Stimulated activated CD4-positive, alpha-beta T cell treated with anti-CD3 and anti-CD28 coated beads, Interleukin-4, amount 100 ng/mL, for 4 hours (primary cell): ENCODE measurements at places on chromosomes 12 and 14.

- DNase-seq, result no peak
Observed at GRCh38 chr12:26599096-26599695, 233.8 kb downstream of the ITPR2 start.

DNA sequence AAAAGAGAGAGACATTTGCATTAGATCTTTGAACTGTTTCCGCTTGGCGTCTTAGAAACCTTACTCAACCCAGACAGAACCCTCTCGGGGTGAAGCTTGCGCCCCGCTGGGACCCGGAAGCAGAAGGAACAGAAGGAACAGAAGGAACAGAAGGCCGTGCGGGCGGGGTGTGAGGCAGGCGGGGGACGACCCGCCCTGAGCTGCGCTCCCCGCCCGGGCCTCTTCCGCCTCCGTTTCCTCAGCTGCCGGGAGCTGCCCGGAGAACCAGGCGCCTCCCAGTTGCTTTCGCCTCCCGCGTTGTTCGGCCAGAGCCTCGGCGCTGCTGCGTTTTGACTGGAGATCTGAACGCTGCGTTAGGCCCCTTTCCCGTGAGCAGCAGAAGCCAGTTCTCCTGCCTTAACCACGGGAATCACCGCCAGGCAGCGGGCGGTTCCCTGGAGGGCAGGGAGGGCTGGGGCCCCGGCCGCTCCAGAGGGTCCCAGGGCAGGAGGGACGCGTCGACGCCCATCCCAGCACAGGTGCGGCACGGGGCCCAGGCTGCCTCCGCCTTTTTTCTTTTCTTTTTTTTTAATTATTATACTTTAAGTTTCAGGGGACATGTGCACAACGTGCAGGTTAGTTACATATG lies 19.3 kb upstream of the MMP17 start:
- DNase-seq, result no peak

DNA sequence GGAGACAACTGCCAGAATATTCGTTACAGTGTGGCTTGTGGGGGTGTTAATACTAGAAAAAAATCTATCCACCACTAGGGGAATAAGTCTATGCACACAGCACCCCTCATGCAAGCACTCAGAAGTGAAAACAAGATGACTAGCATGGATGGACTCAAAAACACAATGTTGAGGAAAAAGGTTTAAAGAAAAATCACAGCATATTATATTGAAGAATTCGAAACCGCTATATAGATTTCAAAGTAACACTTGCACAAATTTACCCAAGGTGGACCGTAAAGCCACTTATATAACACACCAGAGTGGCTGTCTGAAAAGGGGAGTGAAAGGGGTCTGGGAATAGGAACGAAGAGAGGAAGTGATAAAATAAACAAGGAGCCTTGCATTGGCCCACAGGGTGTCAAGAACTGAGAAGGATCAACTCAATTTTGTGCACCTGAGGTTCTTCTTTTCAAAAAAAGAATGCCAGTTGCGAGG lies 544 bp downstream of the ABCD4 start:
- DNase-seq, result no peak

GRCh38 chr14:35337269-35338255 lies 45.4 kb downstream of the PSMA6 start:
- DNase-seq, result no peak

DNA sequence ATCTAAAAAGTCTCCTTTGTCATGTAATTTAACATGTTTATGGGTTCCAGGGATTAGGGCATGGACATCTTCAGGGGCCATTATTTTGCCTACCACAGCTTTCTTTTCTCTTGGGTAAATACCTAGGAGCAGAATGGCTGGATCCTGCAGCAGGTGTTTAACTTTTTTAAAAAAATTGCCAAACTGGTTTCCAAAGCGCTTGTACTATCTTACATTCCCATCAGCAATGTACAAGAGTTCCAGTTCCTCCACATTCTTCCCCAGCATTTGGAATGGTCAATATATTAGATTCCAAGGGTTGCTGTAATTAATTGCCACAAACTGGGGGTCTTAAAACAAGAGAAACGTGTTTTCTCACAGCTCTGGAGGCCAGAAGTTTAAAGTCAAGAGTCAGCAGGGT lies 27.7 kb upstream of the MYL2 start:
- no peak for DNase-seq

DNA sequence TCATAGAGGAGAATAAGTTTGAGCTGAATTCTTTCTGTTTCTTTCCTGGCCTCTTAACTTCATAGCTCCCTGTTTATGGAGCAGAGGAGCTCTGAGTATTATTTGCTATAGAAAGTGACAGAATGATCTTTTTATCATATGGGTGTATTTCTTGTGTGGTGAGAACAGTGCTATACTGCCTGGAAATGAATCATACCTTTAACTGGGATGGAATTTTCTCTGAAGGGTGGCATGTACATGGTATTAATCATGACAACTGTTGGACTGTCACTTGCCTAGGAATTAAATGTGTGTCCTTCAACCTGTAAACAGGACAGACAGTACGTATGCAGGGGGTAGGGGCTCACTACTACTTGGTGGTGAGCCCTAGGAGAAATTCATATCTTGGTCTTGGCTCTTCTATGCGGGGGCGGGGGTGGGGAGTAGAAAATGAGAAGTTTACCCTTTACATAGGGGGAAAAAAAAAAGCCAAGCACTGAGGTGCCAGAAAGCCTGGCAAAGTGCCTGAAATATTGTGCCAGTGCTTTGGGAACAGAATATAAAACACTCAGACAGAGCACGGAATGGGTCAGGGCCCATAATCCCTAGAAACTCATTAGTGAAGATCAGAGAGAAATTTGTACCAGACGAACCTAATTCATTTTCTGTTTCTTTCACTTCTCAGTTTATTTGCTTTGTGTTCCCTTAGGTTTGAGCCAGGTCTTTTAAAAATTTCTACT lies 33.8 kb downstream of the ARMH4 start:
- DNase-seq, result no peak

GRCh38 chr12:50006754-50007442 lies 18.4 kb downstream of the RACGAP1 start:
- no peak for DNase-seq

- DNase-seq, result no peak
Observed at GRCh38 chr12:68823696-68824095, 15.7 kb downstream of the MDM2 start.

- DNase-seq, result no peak
Observed at GRCh38 chr14:99123208-99123870, 148.7 kb downstream of the BCL11B start.

GRCh38 chr14:23629832-23630396 lies 6.2 kb upstream of the DHRS2 start:
- DNase-seq, result no peak

DNA sequence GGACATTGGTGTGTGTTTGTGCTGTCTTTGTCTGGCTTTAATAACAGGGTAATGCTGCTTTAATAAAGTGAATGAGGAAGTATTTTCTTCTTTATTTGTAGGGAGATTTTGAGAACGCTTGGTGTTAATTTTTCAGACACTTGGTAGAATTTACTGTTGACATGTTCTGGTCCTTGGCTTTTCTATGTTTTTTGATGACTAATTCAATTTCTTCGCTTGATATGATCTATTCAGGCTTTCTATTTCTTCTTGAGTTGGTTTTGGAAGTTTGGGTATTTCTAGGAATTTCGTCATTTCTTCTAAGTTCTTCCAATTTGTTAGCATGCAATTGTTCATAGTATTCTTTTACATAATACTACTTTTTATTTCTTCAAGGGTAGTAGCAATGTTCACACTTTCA lies 167.8 kb downstream of the TTC6 start:
- no peak for DNase-seq

- DNase-seq, result no peak
Observed at GRCh38 chr14:58607952-58608317, 29.8 kb upstream of the DACT1 start.

DNA sequence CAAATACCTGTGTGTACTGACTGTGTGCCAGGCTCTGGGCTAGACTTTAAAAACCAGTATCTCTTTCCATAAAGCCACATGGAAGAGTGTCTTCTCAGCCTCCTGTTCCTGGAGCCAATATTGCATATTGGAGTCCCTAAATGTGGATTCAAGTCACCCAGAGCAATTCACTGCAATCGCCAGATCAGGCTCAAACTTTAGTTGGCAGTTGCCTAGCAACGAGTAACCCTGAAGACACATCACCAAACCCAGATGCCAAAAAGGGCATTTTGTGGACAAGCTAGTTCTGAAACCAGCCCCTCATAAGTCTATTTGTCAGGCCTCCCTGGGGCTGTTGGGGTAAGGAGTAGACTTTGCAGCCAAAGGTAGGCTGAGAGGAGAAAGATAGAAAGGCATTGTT lies 13.7 kb downstream of the DPF3 start:
- DNase-seq, result no peak

GRCh38 chr12:87656311-87656710 lies 372.9 kb downstream of the C12orf50 start:
- no peak for DNase-seq

GRCh38 chr12:32171211-32171610 lies 64.6 kb downstream of the BICD1 start:
- DNase-seq, result no peak

- no peak for DNase-seq
Observed at GRCh38 chr14:43087666-43088065, 1419.4 kb downstream of the FSCB start.

GRCh38 chr14:94020267-94020666 lies 5.9 kb upstream of the OTUB2 start:
- no peak for DNase-seq

- DNase-seq, result no peak
Observed at GRCh38 chr14:81849714-81850113, 316.1 kb upstream of the SEL1L start.

DNA sequence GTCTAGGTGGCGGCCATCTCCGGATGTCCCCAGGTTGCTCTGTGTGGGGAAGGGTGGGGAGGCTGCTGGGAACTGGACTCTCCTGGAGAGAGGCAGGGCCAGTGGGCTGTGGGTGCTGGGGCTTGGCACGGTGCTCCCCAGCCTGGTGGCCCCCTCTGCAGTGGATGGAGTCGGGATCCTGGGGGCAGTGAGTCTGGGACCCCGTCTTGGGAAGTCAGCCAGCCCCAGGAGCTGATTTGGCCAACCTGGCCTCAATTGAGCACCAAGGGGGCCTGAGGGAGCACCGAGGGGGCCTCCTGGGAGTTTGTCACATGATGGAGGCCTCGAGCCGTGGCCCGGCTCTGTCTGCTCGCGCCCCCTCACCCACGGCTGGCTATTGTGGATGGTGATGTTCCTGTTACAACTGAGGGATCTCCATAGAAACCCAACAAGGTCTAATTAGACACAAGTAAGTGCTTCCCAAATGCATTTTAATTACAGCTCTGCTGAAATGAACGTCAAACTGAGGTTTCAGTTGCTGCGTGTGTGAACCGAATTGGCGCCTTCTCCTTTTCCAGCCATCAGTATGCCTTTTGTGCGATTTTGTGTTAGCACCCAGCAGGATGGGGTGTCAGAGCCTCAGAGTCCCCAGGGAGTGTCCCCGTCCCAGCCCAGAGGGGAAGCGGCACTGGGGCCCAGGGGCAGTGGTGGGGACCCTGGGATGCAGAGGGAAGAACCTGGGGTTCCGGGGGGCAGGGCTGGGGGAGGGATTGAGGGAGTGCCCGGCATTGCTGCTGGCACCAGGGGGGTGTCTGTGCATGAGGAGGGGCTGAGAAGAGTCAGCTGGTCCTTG lies 71.8 kb downstream of the KIF26A start:
- DNase-seq, result no peak

DNA sequence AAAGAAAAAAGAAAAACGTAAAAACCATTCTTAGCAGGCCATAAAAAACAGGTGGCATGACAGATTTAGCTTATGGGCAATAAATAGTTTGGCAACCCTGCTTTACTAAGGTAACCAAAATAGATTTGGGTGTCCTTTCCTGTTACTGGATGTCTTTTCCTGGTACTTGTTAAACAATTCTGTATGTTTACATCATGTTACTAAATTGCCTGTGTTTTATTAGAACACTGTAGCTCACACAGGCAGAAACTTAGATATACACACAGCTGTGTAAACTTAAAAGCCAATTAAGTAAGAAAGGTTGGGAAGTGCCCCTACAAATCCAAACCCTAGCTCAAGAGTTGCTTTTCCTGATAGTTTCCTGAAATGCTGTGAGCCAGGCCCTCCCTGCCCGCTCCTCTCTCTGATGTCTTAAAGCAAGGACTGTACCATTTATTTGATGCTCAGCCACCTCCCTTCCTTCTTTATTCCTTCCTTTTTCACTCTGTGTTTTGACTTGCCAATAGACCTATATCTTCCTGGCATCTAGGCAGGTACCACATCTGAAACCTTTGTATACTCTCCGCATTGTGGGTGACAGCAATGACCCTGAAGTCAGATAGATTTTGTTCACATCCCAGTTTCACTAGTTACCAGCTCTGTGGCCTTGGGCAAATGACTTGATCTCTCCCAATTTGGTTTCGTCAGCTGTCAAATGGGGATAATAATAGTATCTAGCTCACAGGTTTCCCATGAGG lies 3.7 kb upstream of the CAMKK2 start:
- no peak for DNase-seq

DNA sequence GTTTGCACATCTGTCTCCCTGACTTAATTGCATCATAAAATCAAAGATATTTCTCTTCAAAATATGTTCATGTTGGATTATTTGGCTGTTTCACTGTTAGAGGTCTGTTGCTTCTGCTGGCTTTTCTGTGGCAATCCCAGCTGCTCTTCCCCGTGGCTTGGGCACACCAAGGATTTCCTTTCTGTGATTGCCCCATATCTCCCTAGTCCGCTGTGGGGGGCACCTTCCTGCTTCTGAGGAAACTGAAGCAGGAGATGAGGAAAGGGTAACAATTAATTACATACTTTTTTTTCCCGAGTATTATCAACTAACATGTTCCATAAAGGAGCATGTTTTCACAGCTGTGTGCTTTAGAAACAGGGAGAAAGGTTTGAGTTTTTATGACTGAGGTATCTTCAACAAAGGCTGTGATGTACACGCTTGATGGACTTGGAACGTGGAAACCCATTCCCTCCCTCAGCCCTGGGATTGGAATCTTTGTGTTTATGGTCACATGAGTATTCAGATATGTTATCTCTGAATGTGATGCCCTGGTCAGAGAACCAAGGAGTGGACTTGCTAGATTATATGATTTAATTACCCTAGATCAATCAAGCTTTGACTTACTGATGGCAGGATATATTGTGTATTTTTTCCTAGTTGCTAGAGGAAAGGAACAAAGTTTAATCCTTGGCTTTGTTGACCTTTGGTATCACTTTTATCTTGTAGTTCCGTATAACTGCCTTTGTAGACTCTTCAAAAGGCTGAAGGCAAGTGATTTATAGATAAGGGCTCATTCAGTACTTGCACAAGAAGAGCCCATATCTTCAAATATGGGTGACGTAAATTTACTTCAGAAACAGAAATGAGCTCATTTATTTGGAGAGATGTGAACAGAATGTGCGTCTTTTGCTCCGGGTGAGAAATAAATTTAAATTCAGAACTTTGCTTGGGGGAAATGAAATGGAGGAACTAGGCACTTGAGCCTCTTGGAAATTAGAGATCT lies 46.7 kb downstream of the BORCS5 start:
- DNase-seq, result no peak

DNA sequence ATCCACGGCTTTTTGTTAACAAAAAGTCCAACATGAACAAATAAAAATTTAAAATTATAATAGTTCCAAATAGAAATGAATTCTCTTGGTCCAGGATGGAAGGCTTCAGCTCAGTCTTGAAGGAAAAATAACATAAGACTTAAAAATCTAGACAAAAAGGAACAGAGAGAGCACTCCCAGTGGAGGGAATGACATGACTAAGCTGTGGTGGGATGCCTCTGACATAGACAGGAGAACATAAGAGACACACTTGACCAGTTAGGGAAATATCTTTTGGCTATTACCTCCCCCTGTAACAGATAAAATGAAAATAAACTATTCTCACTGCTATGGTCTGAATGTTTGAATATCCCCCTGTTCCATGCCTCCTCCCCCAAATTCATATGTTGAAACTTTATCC lies 106.8 kb downstream of the BBS10 start:
- no peak for DNase-seq

- no peak for DNase-seq
Observed at GRCh38 chr12:108638997-108639822, 5.5 kb upstream of the SELPLG start.

- no peak for DNase-seq
Observed at GRCh38 chr14:20516921-20517320, 11.6 kb downstream of the RNASE10 start.
